ENCODE measurements at places on chromosomes 4 and X. TPM values are rescaled to one million over a fixed set of nuclear protein-coding genes. Genes with fewer than 3 reads are reported as not detected.

The MAGEB17 gene
- not detected for total RNA-seq

The LEF1 gene
- total RNA-seq = 3.1 TPM

- peaks cover 6% of the 10 kb centered on the region for H3K36me3 ChIP-seq
- H3K4me3 ChIP-seq = no peak overlapping the region
- no peak overlapping the region for H3K27ac ChIP-seq
- no peaks in the 10 kb centered on the region for H3K4me1 ChIP-seq
- DNase-seq = peak; percentile 68
- H3K27me3 ChIP-seq = no peaks in the 10 kb centered on the region
These were observed 36.2 kb downstream of the RGS12 start for GRCh38 chr4:3328814-3329663.

The FRMPD4 gene
- 1.6 TPM for total RNA-seq

DNA sequence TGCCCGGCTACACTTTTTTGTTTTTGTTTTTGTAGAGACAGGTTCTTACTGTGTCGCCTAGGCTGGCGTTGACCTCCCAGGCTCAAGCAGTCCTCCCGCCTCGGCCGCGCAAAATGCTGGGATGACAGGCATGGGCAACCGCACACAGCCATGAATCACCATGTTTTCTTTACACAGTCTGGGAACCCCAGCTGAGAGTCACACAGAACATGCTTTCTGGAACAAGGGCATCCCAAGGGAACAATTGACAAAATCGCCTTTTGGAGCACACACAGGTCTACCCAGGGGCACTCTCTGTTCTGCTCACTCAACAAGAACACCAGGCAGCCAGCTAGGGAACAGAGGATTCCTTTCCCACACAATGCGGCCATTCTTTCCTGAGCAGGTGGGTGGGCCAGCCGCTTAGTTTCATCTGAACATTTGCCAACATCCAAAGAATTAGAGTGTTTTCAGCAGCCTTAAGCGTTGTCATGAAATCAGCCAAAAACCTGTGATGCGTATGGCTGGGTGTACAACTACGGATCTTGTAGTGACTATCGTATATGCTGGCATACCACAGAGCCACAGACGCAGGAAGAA is 15.7 kb downstream of the PRKX start:
- peak; percentile 87 for DNase-seq
- H3K4me1 ChIP-seq = peaks cover 57% of the 10 kb centered on the region
- peak overlapping the region; percentile 56 for H3K4me3 ChIP-seq
- H3K27me3 ChIP-seq = no peaks in the 10 kb centered on the region
- H3K27ac ChIP-seq = peak overlapping the region; percentile 95

Data from osteocyte (in vitro differentiated cells).